CD4-positive, alpha-beta T cell treated with Interleukin-15 for 1 hour (primary cell): ENCODE measurements at places on chromosomes 7 and 10.
A peak's percentile ranks its signal among the peaks of the same experiment; 100 is the strongest.

GRCh38 chr7:158876984-158877383, 20.6 kb downstream of the DYNC2I1 start:
- DNase-seq: no peak

GRCh38 chr10:73771722-73772280, 10.0 kb upstream of the CHCHD1 start:
- DNase-seq: peak; percentile 80

DNA sequence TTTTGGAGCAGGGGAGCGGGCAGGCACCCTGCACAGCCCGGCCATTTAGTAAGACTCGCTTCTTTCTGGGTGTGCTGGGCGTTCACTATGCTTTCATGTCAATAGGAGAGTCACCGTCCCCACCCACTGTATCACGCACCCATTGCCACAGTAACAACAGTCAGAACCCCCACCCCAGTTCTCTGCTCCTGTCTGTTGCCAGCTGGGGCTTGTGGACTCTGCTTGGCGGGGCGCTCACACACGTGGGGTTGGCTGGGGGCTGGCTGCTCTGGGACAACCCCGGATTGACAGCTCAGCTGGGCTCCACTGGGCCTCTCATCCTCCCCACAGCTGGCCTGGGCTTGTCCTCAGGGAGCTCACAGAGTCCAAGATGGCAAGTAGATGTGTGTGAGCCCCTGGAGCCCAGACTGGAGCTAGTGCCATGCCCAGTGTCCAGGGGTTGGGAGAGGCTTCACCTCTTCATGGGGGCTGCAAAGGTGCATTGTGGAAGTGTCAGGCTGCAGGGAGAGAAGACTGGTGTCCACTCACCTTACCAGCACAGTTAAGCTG, 59.6 kb downstream of the GLRX3 start:
- DNase-seq: no peak

- DNase-seq: no peak
These were observed 28.4 kb upstream of the GPNMB start for GRCh38 chr7:23218196-23218595.

DNA sequence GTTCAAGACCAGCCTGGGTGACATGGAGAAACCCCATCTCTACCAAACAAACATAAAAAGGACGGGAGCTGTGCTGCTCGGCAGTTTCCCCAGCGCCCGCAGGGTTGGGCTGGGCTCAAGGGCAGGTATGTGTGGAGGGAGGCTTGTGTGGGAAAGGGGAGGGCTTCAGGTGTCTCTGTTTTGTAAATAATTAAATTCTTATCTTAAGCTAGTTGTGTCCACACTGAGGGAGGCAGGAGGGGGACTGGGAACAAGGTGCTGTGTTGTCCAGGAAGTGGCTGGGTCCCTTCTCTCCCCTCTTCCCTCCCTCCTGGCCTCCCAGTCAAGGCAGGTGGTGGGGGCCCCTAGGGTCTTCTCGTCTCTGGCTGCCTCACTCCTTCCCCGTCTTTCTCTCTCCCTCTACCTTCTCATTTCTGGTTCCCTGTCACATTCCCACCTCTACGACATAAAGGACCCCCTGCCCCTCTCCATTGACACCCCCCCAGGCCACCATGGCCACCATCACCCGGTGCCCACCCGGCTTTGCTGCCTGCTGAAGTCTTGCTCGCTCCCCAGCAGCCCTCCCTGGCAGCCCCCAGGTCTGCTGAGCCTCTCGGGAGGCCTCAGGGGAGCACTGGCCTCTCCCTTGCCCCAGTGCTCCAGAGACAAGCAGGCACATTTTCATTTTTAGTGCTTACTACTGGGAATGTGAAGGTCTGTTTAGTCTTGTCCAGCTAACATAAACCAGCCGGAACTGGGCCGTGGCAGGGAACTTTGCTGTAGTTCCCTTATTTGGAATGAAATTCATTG, 19.3 kb downstream of the NEURL1 start:
- no peak for DNase-seq

GRCh38 chr7:91710881-91711280, 169.6 kb downstream of the MTERF1 start:
- DNase-seq: no peak

DNA sequence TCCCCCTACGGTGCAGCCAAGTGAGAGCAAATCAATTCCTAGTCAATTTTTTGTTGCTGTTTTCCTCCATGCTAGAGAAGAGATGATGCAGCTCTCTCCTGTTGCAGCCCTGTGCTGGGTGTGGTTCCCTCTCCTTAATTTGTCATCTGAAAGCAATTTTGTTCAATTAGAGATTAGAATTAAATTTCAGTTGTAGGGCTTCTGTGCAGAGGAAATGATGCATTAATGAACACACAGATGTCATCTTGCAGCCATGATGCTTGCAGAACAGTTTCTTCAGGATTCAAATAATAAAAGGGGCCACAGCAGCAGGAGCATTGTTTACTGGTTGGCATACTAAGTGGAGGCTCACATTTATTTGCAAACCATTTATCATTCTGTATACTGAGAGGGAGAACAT, 266.0 kb downstream of the AUTS2 start:
- DNase-seq: no peak

- no peak for DNase-seq
These were observed 1.3 kb downstream of the SPRN start for GRCh38 chr10:133422807-133423771.

GRCh38 chr7:110868458-110868857, 222.5 kb upstream of the LRRN3 start:
- DNase-seq: no peak
